ENCODE measurements at places on chromosomes 5 and 9.

DNA sequence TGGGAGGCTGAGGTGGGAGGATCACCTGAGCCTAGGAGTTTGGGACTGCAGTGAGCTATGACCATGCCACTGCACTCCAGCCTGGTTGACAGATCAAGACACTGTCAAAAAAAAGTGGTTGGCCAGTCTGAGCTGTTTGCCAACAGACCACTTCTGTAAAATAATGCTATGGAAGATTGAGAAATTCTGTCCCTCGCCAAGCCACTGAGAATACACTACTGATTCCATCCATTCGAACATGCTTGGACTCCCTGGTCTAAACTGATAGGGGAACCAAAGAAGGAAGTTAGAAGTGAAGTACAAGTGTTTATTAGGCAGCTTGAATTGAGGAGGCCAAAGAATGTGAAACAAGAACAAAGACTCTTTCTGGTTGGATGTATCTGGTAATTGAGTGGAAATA is 27.2 kb downstream of the ENC1 start:
- no peak for DNase-seq

GRCh38 chr5:173783371-173783770 is 104.8 kb upstream of the CPEB4 start:
- DNase-seq, result no peak

- no peak for DNase-seq
These were observed 191.2 kb downstream of the DAB2IP start for GRCh38 chr9:121842612-121842978.

- DNase-seq, result no peak
These were observed 33.2 kb downstream of the GRIN3A start for GRCh38 chr9:101705135-101705661.

- no peak for DNase-seq
These were observed 555.3 kb upstream of the ZNF462 start for GRCh38 chr9:106307670-106308069.

- no peak for DNase-seq
These were observed 69.5 kb upstream of the OSMR start for GRCh38 chr5:38776149-38776896.

- DNase-seq, result no peak
These were observed 3.9 kb downstream of the C9orf72 start for GRCh38 chr9:27569406-27569805.

- DNase-seq, result no peak
These were observed 15.8 kb upstream of the RNU6ATAC start for GRCh38 chr9:134179918-134180785.

- DNase-seq, result no peak
These were observed 9.3 kb downstream of the KIAA1191 start for GRCh38 chr5:176352116-176352878.

DNA sequence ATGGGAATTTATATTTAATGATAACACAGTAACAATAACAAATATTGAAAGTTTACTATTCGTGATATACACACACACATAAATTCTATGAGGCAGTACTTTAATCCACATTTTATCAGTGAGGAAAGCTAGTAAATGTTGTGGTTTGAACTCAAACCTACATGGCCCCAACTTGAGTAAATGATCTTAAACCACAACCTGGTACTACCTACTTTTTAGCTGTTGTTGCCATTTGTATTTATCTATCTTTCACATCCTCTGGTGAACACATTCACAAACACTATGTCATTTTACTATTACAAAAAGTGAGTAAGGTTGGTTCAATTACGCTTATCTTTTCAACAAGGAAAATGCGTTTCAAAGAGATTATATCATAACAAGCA is 186.1 kb downstream of the SMC2 start:
- no peak for DNase-seq

DNA sequence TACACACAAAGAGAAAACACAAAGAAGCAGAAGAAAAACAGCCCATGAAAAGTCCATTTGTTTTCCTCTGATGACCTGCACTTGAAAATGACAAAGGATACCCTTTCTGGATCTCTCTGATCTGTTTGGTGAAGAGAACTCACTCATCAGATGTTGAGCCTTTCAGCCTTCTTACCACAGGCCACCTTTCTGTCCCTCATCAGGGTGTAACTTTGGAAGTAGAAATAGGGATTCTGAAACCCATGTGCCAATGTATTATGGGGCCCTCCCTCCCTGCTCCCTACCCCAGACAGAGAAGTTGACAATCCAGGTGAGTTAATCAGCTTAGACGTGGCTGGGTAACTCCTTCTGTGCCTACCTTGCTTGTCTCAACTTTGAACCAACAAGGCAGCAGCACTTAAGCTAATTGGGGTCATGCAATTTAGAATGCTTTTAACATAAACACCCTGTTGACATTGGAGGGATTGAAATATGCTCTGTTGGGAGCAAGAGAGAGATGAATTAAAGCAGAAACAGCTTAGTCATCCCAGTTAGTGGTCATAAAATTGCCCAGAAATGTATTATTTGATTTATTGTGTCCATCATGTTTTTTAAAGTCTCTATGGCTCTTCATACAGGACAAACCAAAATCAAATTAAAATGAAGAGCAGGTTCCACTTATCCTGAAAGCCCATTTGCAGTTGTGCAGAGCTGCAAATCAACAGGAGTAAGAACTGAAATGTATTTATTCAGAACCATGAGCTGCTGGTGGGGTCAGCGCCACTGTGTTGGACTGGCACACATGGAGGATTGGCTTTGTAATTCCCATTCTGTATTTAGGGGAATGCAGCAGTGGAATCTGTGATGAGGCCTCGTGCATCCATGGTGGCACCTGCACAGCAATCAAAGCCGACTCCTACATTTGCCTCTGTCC is 132.0 kb downstream of the LIFR start:
- DNase-seq, result no peak

- no peak for DNase-seq
These were observed 42.1 kb upstream of the TAF11L2 start for GRCh38 chr5:17455942-17456341.

Measured in GOT3 (cell line).